ENCODE measurements at places on chromosomes 6 and 20.
A peak's percentile ranks its signal among the peaks of the same experiment; 100 is the strongest.

DNA sequence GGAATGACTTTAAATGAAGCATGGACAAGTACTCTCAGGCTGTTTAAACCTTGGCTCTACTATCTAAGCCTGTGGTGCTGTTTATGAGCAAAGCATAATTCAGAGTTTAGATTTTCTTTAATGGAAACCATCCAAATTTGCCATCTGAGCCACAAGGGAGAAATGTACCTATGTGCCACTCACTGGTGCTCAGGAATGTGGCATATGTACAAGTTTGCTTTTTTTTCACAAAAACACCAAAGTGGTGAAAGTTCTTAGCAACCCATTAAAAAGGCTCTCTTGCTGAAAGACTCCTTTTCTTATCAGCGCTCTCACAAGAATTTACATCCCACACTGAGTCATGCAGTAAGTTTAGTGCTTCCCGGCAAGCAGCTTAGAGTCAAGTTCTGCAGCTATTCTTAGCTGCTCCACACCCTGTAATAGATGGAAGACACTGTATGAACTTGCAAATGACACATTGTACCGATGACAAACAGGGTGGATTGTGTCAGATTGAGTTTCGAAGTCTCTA lies 57.3 kb upstream of the MLIP start:
- peak; percentile 19 for DNase-seq

DNA sequence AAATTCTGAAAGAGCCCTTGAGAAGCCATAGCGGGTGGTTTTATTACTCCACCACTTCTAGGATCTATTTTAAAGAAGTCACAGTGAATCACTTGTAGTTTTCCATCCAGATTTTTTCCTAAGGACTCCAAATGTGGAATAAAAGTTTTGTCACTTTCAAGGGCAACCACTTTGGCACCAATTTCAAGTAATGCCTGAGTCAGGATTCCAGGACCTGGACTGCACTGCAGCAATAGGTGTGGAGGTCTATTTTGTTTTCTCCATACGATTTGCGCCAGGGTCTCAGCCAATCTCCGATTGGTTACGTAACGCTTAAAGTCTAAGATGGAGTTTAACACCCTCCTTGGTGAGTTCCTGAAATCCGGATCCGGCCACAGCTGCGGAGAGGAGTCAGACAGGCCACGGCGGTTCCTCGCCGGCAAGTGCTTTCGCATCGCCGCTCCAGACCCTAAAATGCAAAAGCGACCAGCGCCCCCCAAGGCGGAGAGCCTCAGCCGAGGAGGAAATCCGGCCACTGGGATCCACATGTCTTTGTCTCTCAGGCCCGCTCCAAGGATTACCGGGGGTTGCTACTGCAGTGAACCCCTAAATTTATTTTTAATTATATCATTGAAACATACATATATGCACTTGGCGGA lies 18.6 kb upstream of the PPP1R3G start:
- DNase-seq: no peak

GRCh38 chr20:12175538-12175937 lies 257.8 kb downstream of the BTBD3 start:
- DNase-seq: no peak

DNA sequence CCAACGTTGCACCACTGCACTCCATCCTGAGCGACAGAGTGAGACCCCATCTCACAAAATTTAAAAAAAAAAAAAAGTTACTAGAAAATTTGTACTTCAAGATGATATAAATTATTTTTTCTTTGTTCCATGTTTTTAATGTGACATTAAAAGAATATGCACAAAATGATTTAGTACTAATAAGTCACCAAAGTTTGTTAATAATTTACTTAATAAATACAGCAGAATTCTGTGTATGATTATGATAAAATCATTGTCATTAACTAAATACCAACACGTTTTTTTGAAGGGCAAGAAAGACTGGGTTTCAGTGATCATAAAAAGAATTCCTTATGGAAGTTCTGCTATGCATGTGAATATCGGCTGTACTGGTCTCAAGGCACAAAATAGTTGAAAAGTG lies 28.1 kb downstream of the GOPC start:
- DNase-seq: no peak

- no peak for DNase-seq
Measured at GRCh38 chr20:8127553-8128255, 4.4 kb upstream of the PLCB1 start.

- DNase-seq: no peak
Measured at GRCh38 chr6:110039981-110040383, 61.9 kb downstream of the GPR6 start.

- no peak for DNase-seq
Measured at GRCh38 chr6:141986457-141986856, 146.3 kb upstream of the GJE1 start.

- DNase-seq: no peak
Measured at GRCh38 chr20:54172856-54173652, 732 bp downstream of the CYP24A1 start.

DNA sequence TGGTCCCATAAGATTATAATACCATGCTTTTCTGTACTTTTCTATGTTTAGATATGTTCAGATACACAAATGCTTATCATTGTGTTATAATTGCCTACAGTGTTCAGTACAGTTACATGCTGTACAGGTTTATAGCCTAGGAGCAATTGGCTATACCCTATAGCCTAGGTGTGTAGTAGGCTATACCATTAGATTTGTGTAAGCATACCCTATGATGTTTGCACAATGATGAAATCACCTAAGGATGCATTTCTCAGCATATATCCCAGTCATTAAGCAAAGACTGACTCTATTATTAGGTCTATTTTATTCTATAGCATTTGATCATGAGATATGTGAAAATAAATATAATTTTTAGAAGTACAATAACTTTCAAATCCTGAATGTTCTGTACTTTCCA lies 36.6 kb downstream of the HCRTR2 start:
- DNase-seq: no peak

- DNase-seq: no peak
Measured at GRCh38 chr6:131740161-131740560, 29.3 kb upstream of the CTAGE9 start.

DNA sequence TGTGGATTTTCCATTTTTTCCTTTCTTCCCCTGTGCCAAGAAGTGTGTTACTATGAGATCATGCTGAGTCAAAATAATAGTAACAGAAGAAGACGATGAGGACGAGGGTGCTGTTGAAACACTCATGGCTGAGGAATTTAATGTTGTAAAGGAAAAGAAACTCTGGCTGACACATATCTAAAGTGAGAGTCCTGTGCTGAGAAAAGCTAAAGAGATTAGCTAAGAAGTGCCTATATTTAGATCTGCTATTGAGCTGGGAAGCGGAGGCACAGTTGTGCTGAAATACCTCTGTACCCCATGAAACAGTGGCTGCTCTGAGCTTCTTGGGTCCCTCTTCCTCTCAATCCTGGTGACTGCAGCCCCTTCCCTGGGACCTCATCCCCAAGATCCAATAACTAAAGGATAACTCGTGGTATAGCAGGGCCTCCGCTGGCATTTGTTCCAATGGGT lies 1.1 kb upstream of the SYTL3 start:
- no peak for DNase-seq

DNA sequence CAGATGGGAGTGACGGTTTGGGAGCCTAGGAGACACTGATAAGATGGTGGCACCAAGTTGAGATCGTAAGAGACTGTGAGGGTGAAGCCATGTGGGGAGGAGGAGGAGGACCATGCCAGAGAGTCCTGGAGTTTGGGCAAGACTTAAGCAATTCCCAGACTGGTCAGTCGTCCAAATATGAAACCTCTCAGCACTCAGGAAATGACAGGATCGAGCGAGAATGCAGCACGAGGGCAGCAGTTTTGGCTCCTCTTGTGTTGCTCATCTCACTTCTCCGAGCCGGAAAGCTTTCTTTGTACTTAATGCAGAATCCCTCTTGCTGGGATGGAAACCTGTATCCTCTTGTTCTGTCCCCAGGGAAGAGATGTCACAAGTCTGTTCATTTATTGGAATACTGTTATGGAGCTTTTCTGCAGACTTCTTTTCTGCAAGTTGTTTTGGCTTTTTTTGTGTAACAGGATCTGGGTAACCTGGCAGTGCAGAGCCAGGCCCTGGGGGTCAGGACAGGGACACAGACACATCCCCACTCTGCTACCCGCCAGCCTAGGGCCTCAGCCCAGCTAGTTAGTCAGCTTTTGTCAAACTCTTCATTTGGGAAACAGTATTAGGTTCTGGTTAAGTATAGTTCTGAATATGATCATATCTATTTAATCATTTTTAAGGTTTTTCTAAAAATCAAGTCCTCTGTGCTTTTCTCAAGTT lies 34.3 kb downstream of the FNDC1 start:
- DNase-seq: no peak

DNA sequence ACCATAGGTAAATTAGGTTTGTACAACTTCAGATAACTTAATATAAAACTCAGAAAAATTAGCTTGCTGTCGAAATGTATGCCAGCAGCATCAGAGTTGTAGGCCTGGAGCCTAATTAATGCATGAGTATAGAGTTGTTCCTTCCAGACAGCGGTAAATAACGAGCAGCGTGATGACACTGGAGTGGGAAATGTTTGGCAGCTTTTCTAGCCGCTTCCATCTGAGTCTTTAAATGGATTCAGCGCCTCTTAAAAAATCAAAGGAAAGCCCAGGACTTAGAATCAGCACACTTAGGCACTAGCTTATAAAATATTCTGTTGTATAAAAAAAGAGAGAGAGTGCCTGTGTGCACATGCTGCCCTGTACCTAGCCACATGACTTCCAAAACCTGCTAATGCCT lies 43.7 kb upstream of the SYNJ2 start:
- no peak for DNase-seq

DNA sequence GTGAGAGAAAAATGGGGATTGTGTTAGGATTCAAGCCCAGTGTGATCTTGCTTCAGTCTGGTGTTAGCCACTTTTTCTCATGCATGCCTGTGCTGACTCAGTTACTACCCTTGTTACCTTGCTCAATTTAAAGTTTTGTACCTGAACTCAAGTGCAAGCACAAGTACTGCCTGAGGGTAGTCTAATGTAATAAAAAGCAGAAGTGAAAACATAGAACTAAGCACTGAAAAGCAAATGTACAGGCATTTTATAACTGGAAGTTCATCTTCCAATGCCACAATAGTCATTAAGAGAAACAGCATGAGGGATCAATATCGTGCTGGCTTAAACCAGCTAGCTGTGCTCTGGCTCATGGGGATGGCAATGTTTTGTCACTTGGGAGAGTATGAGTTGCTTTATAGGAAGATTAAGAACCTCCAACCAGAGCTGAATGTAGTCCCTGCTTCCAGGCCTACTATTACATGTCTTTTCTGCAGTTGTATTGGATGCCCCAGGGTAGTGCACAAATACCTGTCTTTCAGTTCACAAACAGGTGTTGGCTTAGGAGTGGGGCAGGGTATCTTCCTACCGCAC lies 48.7 kb downstream of the SLC35F1 start:
- DNase-seq: no peak

DNA sequence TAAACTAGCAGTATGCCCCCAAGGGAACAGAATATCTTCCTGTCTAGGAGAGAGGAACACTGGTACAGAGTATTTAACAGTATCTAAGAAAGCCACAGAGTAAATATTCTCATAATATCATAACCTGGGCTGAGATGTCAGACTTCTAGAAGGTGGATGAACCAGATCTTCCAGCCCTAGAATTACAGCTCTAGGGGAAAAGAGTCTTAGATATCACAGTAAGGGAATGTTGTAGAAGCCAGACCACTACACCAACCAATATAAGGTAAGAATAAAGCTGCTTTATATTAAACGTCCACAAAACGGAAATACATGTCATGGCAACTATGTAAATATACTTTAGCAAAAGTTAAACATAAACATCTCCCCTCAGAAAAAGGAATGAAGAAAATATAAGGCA lies 12.4 kb downstream of the SERINC1 start:
- DNase-seq: no peak

DNA sequence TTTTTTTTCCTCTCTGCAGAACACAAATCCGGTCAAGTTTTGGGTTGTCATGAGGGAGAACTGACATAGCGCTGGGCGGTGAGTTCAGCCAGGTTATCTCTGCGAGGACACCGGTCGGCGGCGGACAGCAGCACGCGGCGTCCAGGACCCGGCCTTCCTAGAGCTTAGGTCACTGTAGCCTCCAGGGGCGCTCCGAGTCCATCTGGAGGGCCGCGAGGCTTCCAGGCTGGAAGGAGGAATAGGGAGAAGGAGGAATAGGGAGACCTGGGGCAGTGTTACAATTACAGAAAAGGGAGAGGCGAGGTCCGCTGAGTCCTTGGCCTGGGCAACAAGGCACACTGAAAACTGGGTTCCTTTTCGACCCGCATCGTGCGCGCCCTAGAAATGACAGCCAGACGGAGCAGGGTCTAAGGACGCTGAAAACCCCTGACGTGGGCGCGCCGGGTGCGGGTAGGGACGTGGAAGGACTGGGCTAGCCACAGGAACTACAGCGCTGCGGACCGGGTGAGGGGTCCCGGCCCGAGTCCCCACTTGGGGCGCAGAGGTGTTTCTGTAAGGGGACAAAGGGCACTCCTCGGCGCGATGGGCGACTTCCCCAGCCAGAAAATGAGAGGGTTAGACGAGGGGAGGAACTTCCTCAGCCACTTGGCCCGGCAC lies 536 bp upstream of the FNDC1 start:
- DNase-seq: no peak

GRCh38 chr6:108165714-108166663 lies at the start of gene NR2E1:
NR2E1 (plus strand) TSS chr6:108166022; CDS start chr6:108166766, 744 bp downstream.
- DNase-seq: peak; percentile 49

DNA sequence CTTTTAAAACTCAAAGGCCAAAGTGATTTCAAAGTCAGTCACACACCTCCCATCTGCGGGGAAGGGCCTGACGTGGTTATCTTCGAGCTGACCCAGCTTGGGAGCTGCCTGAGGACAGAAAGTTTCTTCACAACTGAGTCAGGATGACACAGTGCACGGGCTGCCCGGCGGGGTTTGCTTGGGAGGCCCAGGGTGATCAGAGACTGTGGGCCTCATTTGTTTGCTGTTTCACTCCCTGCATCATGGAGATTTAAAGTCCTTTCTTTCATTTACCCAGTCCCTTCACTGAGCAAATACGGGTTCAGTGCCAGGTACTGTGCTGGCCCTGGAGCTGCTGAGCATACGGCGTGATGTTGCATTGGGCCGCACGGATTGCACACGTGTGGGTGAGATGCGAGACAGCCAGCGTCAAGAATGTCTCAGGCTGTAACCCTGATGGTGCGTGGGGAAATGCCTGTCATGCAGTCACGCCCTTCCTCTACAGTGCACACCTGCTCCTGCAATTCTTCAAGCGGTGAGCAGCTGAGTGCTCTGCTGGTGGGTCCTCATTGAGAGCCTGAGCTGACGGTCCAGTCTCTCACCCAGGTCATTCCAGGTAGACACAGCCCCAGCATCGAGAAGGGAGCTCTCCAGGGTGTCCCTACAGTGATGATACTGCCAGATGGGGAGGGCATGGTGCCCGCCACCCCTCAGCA lies 82.7 kb upstream of the PMEPA1 start:
- DNase-seq: no peak

- DNase-seq: no peak
Measured at GRCh38 chr6:169779092-169779815, 27.8 kb downstream of the ERMARD start.

All from caudate nucleus (tissue), 63 donors.